HFF-Myc (cell line): ENCODE measurements at places on chromosomes 12 and 14.

DNA sequence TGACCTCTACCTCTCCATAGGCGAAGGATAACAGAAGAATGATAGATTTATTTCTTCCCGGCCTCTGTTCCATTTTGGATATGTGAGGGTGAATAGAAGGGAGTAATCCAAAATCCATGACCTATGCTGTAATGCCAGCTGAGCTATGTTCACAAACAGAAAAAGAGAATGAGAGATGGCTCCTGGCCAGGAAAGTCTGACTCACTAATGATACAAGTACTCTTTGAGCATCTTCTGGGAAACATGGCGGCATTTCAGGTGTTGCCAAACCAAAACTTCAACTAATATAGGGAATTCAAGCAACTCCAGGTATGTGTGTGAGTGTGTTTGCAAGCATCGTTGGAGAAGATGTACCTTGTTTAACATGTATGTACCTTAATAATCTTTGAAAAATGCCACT is 55.1 kb downstream of the MED13L start:
- peak; percentile 83 for DNase-seq

DNA sequence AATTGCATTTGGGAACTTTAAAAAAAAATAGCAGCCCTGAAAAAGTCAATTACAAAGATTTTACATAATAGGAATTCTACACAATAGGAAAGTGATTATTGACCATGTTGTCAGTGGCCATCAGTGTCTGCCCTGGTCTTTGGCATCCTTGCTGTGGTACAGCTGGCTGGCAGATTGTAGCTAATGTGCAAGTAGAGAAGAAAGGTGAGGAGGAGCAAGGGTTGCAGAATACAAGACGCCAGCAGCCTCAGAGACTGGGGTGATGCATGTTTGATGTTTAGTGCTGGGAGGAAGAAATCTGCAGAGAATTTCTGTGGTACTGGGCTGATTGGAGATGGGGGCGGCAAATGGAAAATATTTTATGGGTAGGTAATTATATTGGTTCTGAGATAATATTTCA is 322.9 kb downstream of the TMEM117 start:
- DNase-seq: no peak

DNA sequence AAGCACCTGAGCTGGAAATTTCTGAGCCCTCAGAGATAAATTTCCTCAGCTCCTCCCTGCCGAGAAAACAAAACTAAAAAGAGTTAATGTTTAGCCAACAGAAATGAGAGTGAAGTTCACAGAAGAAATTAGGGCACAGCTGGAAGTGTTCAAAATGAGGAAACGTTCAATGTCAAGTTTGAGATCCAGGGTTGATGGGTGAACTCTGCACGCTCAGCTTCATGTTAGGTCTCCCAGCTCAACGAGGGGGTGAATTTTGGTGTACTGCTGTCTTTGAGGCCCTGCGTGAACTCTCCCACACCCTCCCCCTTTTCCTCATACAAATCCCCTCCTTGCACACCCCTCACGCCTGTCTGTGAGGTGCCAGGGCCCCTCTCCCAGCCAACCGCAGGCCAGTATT is 13.3 kb upstream of the OAS3 start:
- DNase-seq: no peak

- DNase-seq: no peak
Measured at GRCh38 chr14:103492156-103492925, 30.3 kb downstream of the CKB start.

GRCh38 chr12:12560587-12561370 is 1.9 kb downstream of the DUSP16 start:
- no peak for DNase-seq

DNA sequence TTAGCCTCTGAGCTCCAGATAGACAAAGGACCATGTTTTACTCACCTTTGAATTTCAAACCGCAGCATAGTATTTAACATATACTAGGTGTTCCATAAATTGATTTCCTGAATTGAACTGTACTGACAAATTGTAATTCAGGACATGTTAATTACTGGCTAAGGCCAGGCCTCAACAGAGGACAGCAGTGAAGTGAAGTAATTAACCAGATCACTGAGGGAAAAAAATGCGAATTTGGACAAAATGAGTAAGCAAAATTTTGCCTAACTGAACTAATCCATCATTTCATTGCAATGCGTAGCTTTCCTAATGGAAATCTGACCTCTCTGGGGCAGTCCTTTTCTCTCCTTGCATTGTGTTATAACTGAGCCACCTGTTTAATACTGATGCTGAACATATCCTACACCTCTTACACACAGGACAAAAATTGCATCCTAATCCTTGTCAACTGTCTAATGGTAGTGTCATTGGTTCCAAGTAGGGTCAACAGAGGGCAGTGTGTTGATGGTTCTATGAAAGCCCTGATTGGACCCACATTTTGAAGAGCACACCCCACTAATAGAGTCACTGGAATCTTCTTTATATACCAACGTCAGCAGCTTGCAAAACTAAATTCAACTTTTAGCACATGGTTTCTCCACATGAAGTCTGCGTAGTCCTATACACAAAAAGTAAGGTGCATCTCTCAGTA is 148.4 kb downstream of the SLC25A21 start:
- DNase-seq: no peak

- peak; percentile 85 for DNase-seq
Measured at GRCh38 chr12:12839873-12840579, 26.9 kb downstream of the DDX47 start.

DNA sequence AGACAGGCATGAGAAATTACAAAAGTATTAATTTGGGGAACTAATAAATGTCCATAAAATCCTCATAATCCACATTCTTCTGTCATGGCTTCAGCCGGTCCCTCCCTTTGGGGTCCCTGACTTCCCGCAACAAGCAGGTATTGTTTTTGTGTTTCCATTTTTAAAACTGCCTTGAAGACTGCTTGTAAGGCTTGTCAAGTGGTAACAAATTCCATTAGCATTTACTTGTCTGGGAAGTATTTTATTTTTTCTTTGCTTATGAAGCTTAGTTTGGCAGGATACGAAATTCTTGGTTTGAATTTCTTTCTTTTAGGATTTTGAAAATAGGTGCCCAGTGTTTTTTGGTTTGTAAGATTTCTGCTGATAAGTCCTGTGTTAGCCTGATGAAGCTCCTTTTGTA is 65.3 kb upstream of the LRFN5 start:
- no peak for DNase-seq

DNA sequence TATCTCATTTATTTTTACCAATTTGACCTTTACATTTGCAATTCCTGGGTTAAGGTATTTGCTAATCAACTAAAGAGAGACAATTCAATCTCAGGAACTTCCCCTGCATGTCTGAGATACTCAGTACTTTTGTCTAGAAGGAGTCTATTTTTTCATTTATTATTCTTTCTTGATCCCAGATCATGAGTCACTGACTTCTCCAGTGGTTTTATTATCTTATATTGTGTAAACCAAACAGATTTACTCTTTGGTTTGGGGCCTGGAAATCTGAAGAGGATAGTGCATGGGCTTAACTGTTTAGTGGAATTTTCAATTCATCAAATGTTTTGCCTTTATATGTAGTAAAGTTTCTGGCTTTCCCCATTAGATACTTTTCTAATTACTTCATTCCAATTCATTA is 185.4 kb downstream of the ALG10B start:
- DNase-seq: no peak

GRCh38 chr12:117890137-117890536 is 78.7 kb downstream of the KSR2 start:
- no peak for DNase-seq

- no peak for DNase-seq
Measured at GRCh38 chr12:119994892-119995658, 6.0 kb downstream of the BICDL1 start.

DNA sequence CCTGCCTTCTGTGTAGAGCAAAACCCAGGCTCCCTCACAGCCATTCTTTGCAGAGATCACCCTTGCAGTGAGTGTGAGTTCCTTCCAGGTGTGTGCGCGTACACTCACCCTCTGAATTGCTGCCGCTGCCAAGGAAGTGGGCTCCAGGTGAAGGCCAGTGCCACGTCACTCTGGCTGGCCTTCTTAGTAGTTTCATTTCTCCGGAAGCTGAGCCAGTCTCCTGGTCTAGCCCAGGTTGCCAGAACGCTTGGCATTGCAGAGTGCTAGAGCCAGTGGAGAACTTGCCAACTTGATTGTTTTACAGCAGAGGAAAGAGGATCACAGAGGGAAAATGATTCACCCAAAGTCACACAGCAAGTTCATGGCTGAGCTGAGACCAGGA is 11.0 kb downstream of the CBLN3 start:
- DNase-seq: no peak

DNA sequence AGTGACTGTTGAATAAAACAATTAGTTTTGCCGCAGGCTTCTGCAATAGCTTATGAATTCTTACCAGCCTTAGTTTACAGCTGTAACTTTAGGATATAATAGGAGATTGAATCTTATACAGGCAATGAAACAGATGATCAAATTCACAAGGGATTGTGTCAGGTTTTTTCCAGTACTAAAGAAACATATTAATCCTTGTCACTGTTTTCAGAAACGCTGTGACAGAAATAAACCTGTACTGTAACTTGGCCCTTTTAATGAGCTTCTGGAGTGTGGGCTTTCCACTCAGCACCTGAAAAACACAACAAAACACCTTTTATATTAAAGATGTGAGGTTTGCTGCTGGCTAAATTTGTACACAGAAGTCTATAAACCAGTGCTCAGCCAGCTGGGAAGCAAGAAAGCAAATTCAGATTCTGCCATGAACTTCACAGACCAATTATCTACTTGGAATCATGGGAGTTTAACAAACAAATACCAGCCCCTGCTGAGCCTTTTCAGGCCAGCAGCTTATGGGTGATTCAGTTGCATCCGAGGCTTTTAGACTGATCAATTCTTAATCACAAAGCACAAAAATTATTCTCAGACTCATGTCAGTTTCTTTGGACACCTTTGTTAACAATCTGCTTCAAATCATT is 109.5 kb downstream of the FOXG1 start:
- no peak for DNase-seq

DNA sequence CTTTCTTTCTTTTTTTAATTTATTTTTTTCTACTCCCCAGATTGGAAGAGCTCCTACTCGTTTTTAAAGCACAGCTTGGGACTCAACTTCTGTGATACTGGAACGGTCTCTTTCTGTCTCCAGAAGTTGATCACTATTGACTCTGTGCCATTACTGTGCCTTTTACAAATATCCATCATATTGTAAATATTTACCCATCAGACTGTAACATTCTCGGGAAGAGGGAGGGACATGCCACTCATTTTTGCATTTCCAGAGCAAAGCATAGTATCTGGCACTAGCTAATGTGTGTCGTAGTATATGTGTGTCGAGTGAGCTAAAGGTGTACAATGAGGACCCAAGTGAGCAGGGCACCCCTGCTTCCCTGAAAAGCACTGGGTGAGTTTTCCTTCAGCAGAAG is 24.0 kb upstream of the GSG1 start:
- no peak for DNase-seq

- no peak for DNase-seq
Measured at GRCh38 chr14:95741038-95741490, 27.1 kb upstream of the TCL1A start.

- DNase-seq: no peak
Measured at GRCh38 chr12:67624355-67624754, 24.2 kb upstream of the DYRK2 start.

- no peak for DNase-seq
Measured at GRCh38 chr14:85581691-85582090, 51.7 kb downstream of the FLRT2 start.

- DNase-seq: no peak
Measured at GRCh38 chr12:75997658-75998057, 33.9 kb downstream of the PHLDA1 start.

DNA sequence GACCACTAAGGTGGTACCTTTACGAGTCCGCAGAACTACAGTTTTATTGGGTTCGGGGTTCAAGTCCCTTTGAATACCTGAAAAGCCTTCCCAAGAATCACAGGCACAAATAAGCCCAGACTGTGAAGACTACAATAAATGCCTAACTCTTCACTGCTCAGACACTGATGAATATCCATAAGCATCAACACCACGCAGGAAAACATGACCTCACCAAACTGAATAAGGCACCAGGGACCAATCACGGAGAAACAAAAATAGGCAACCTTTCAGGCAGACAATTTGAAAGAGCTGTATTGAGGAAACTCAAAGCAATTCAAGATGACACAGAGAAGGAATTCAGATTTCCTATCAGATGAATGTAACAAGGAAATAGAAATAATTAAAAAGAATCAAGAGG is 24.2 kb upstream of the P2RX7 start:
- no peak for DNase-seq

GRCh38 chr14:56949828-56950227 is 139.5 kb upstream of the OTX2 start:
- no peak for DNase-seq

- no peak for DNase-seq
Measured at GRCh38 chr14:67503331-67503730, 14.8 kb upstream of the TMEM229B start.

GRCh38 chr12:63389211-63389610 is 238.2 kb upstream of the AVPR1A start:
- no peak for DNase-seq

- DNase-seq: no peak
Measured at GRCh38 chr14:32085845-32086383, 8.8 kb downstream of the ARHGAP5 start.

DNA sequence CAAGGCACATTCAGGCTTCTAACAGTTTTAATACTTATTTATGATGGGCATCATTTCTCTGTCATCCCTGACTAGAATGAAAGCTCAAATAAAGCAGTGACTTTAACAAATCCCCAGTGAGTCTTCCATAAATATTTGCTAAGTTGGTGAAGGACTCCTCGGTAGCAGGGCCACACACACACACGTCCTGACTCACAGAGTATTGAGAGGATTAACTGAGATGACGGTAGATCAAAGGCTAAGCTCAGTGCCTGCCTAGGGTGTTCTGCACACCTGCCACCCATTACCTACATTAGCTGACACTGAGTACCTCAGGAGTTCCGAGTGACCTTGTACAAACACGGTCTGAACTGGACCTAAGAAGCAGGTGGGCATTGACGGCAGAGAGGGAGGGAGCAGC is 197.3 kb upstream of the SFSWAP start:
- DNase-seq: no peak

DNA sequence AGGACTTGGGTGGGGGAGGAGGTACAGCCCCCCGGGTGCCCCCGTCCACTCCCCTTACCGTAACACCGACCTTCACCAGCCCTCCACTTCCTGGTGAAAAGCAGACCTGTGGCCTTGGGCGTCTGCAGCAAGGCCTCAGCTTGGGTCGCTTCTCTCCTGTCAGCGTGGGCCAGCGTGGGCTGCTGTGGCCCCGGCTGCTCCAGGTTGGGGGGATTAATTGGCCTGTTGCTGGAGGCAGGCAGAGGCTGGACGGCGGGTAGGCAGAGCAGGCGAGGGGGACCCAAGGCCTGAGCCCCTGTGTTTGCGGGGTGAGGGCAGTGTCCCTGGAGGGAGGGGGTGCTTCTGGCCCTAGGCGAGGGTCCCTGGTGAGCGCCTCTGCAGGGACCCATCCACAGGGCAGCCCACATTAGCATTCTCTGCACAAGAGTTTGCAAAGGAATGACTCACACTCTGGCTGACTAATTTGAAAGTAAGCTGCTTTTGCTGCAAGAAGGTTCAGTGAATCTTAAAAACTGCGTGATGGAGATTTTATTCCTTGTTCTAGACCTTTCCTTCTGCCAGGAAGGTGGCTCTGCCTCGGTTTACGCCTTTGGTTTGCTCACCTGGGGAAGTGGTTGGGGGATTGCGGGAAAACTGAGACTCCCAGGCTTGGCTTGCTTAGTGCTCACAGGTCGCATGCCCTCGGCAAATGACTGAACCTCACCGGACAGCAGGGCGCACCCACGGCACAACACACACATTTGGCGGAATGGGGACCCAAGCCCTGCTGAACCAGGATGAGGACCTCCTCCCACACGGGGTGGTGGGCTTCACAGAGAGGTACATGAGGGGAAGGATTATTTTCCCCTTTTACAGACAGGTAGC is 37.9 kb upstream of the DLK1 start:
- no peak for DNase-seq

GRCh38 chr14:99818503-99819036 is 25.4 kb downstream of the EML1 start:
- DNase-seq: no peak
